Liver (tissue), 10 donors: ENCODE measurements at places on chromosomes 2 and 18. TPM values are rescaled to one million over a fixed set of nuclear protein-coding genes. Genes with fewer than 3 reads are reported as not detected.

The CRYBA2 gene
- total RNA-seq = not detected

The ANKRD62 gene
- not detected for total RNA-seq

The EGR4 gene
- not detected for total RNA-seq

The TCF23 gene
- total RNA-seq = 0.05 TPM

The SERPINE2 gene
- 0.92 TPM for total RNA-seq
